Right forelimb (tissue), 1 donor: ENCODE measurements at places on chromosomes 6 and 20.

DNA sequence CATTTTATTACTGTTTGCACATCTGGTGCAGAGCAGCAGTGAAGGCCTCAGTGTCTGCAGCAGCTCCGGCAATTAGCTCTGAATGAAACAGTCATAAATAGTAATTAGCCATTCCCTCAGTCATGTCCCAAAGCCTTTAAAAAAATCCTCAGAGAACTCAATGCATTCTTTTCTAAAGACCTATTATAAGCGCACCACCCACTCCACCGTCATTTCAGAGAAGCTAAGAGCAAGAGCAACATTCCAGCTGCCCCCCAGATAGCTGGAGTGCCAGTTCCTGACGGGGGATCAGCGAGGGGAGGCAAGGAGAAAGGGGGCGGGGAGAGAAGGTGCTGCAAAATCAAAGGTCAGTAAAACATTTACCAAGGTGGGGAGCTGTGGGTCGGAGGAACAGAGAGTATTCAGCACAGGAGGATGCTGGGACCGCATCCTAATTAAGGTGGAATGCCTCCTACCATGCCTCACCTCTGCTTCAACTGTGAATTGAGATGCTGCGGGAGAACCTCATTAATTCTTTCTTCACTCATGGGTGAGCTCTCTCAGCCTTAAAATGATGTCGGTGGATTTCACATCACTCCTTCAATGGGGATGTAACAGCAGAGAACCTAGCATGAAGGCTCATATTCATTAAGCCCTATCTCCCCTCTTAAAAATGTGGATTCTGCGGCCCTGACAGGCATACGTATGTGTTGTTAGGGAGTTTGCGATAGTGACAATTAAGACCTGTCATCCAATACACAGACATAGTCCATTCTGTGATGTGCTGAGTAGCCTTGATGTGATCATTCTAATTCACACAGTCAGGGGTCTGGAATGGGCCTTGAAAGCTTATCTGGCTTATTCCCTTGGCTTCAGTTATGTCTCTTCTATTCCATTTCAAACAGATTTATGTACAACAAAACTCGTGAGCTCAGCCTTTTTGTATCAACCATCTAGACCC, 469.5 kb upstream of the NRSN1 start:
- DNase-seq: no peak

- no peak for DNase-seq
Observed at GRCh38 chr6:88869263-88870020, 94.0 kb downstream of the RNGTT start.

GRCh38 chr6:1708122-1708521, 98.4 kb downstream of the FOXC1 start:
- DNase-seq: no peak

- no peak for DNase-seq
Observed at GRCh38 chr20:59787538-59787890, 145.9 kb downstream of the SYCP2 start.

- DNase-seq: no peak
Observed at GRCh38 chr6:45411959-45412358, 34.2 kb upstream of the SUPT3H start.

- peak; percentile 76 for DNase-seq
Observed at GRCh38 chr6:104940893-104941728, 15.8 kb upstream of the LIN28B start.

DNA sequence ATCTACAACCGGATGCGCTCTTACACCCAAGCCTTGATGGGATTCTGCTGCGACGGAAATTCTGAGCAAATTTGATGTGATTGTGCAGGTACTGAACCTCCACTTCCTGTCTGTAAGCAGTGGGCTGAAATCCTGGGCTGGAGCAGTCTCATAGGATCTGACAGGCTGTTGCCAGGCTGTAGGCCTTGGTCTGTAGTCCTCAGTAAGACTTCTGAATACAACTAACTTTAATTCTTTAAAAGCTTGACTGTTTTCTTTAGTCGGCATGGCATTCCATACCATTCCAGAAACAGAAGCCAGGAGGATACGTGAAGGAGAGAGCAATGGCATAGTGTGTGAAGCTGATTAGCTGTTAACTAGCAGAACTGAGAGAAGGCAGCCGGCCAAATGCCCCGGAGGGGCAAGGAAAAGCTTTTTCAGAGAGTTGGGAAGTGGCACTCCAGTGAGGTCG, 68.3 kb downstream of the ADTRP start:
- no peak for DNase-seq

GRCh38 chr6:138371452-138371711, 6.3 kb upstream of the SMIM28 start:
- DNase-seq: no peak

DNA sequence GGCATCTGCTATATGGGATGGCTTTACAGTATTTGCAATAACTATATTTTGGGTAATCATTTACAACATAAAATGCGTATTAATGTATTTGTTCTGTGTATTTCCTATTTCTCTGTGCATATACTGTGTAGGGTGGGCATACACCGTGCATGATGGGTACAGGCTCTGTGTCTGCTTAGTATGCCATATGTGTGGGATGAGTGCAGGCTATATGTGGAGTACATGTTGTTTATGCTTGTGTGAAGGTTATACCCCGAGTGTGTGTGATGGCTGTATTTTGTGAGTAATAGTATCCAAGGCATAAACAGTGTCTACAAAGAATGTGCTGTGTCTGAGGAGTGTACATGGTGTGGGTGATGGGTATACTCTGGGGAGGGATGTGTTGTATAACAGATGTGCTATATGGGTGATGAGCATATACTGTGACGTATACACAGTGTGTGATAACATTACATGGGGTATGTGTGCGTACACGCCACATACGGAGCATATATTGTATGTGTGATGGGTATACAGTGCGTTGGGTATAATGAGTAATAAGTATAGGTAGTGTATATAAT, 52.7 kb downstream of the CPXM1 start:
- no peak for DNase-seq

DNA sequence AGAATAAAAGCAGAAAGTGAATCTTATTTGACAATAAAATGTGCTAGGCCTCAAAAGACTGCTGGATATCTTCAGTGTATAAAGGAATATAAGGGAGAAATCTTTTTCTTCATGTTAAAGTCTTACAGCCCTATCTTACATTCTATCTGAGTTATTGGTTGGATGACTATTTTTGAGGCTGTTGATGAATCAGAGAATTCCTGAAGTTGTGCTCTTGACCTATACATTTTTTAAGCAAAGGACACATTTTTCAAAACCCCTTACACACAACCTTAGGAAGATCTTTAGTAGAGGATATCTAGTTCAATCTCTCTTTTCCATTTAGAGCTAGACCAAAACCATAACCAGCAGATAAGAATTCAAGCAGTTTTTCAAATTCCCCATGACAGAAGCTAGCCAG, 10.9 kb upstream of the CGA start:
- DNase-seq: no peak

GRCh38 chr6:16352258-16352635, 113.9 kb downstream of the GMPR start:
- DNase-seq: no peak

DNA sequence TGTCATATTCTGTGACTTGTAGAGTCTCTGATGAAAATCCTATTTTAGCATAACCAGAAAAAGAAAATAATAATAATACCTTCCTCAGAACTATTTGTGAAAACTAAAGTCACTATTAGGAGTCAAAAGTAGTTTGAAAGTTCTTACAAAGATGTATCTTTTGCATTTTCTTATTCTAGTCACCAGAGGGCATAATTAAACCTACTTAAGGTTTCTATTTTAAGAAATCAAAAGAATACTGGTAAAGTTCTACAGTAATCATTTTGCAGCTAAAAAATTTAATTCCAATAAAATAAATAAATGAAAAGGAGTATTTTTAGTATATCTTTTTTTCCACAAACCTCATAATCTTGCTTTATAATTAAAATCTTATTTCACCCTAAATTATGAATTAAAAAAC, 28.0 kb upstream of the MCM9 start:
- DNase-seq: no peak

- DNase-seq: peak; percentile 85
Observed at GRCh38 chr6:43506667-43507471, 3.3 kb downstream of the LRRC73 start.

- DNase-seq: no peak
Observed at GRCh38 chr6:35142588-35143569, 1.7 kb upstream of the TCP11 start.

DNA sequence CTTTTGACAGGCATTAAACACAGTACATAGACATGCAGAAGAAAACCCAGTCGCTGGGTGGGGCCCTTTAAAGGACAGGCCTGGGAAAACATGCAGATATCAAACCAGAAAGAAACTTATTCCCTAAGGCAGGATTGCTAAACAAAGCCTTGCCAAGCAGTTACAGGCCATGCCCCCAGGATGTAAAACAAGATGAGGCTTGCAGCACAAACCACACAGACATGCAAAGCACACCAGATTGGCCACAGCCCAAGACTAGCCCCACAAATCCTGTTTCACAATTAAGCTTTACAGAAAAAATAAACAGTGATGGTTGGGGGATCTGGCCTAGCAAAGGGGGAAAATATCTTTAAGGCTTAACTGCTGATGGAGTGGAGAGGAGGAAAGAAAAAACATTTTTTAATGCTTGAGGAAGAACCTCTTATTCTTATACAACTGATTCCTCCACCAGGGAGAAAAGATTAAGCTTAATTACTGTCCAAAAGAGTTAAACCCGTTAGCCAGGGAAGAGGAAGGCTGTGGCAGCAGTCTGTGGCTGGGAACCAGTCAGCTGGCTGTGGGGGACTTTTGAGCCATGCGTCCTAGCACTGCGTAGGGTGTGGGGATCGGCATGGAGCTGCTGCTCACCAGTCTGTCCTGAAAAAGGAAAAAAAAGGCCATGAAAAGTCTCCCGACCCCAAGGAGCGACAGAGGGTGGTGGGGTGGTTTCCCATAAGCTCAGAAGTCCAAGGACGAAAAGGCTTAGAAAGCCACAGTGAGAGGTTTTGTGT, 28.4 kb downstream of the COL19A1 start:
- DNase-seq: no peak

DNA sequence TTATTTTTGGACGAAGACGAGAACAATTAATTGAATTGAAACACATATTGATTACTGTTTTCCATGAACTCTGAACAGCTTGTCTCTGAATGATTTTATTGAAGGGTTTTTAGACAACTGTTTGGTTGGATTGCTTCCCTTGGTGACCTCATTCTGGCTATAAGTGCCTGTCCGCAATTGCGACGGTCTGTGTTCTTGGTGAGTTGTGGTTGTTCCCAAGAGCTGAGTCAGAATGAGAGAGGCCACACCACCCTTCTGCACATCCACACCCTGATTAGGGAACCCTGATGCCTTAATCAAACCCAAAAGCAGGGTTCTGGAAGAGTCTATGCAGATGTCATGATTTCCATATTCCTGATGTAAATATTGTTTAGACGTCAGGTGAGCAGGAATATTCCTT, 747.0 kb downstream of the PTPRT start:
- no peak for DNase-seq

GRCh38 chr20:51118216-51118615, 95.3 kb upstream of the KCNG1 start:
- DNase-seq: no peak

- no peak for DNase-seq
Observed at GRCh38 chr6:69954733-69955132, 88.4 kb downstream of the COL19A1 start.

DNA sequence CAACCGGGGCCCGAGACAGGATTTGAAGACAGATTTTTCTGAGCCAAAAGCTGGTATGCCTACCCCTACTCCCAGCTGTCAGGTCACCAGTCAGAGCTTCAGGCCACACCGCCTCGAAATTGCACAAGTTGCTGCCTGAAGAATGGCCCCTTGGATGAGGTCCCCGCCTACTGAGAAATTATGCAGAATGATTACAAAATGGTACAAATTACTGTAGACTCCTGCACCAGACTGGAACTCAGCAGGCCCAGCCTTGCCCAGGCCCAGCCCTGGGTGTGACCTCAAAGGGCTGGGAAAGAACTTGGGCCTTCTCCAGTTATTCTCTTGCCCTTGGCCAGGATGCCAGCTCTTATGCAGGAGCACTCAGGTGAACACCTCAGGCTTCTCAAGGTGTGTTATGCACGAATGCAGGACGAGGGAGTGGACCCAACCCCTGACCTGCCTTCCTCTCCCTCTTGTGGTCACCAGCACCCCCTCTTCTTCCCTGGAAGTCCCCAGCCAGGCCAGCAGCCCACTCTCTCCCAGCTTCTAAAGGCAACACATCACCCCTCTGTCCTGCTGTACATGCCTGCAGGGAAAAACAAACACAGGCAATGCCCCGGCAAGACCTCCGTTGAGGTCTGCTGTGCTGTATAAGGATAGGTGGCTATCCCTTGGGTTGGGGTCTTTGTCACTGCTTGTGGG, 88.7 kb upstream of the NAA20 start:
- DNase-seq: no peak

- DNase-seq: no peak
Observed at GRCh38 chr6:82741996-82742385, 323.6 kb downstream of the UBE3D start.
